Stimulated activated CD4-positive, alpha-beta T cell treated with anti-CD3 and anti-CD28 coated beads, Interleukin-2, amount 100 ng/mL, for 24 hours (primary cell): ENCODE measurements at places on chromosomes 1 and 21.

GRCh38 chr1:93556291-93556690, 108.4 kb downstream of the FNBP1L start:
- no peak for DNase-seq

DNA sequence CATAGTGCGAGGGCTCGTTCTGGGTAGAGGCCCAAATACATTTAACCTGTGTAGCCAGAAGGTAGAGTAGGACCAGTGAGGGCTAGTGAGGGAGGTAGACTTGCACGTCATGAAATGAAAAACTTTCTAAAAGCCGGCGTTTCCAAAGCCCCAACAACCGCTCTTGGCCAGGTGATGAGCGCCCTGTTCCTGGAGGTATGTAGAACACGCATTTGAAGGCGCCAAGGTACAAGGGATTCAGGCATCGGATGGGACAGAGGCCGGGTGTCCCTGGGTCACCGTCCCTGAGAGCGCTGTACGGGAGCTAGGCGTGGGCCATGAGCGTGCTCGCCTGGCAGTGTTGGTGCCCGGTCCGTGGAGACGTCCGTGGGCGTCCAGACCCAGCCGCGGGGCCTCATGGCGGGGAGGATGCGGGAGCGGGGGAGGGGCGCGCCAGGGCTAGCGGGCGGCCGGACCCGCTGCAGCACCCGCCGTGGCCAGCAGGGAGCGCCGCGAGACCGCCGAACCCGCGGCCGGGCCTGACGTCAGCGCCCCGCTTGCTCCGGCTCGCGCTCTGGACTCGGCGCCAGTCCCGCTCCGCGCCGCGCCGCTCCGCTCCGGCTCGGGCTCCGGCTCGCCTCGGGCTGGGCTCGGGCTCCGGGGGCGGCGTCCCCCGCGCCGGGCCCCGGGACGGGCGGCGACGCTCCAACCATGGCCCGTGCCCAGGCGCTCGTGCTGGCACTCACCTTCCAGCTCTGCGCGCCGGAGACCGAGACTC, at the start of gene PTPRU:
TSS of gene PTPRU (plus strand) at position 568 of the 757 bp plus-strand sequence. CDS start at position 691, 123 bp downstream.
- peak; percentile 87 for DNase-seq

GRCh38 chr21:39095681-39096080, 87.6 kb downstream of the PSMG1 start:
- no peak for DNase-seq

DNA sequence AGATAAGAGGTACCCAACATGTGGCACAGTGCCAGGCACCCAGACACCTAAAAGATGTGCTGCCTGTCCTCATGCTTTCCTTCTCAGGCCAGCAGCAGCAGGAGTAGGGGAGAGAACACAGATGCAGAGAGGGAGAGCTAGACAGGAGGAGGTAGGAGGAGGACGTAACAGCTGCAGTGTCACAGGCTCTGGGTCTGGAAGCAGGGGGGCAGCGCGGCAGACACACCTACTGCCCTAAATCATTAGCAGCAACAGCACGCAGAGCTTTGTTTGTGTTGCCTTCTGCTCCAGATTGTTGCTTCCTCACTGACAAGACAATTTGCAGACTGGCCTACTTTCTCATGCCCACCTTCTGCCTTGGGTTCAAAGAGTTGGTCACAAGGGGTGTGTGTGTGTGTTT, 196.7 kb upstream of the DAB1 start:
- no peak for DNase-seq

GRCh38 chr1:234398849-234399381, 25.7 kb downstream of the COA6 start:
- DNase-seq: no peak

GRCh38 chr1:230424391-230425251, 1.5 kb downstream of the PGBD5 start:
- DNase-seq: peak; percentile 3

GRCh38 chr1:42259059-42259738, 75.8 kb downstream of the FOXJ3 start:
- no peak for DNase-seq

DNA sequence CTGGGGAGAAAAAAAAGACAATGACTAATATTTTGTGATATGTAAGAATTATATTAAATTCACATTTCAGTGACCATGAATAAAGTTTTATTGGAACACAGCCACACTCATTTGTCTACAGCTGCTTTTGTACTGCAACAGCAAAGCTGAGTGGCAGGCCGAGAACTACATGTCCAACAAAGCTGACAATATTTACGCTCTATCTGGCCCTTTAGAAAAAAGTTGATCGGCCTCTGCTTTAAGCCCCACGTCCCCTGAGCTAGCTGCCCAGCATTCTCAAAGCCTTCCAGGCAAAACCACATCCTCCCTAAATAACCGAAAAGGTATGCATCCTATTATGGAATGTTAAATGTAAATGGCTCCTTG, 8.6 kb downstream of the SLC2A1 start:
- no peak for DNase-seq

- peak; percentile 10 for DNase-seq
Measured at GRCh38 chr1:64663668-64664067, 81.2 kb upstream of the RAVER2 start.

DNA sequence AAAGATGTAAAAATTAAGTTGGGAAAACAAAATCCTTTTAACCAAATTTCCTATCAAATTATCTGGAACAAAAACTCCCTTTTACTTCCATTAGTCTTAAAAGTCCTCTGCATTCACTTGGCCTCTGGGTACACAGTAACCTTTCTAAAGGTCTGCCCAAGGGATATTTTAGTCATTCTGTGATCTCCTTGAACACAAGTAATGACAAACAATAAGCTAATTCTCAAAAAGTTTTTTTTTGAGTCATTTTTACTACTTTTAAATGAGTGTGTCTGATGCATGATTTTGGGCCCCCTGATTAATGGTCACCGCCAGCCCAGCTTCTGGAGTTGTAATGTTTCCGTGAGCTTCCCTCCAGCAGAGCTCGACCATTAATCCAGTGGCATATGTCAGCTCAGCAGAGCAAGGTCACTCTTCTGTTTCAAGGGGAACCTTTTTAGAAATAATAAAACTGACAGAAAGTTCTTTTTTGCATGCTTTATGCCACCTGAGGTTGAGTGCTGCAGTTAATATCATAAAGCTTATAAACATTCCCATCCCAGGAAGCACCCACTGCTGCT, 14.3 kb downstream of the SAMSN1 start:
- no peak for DNase-seq

GRCh38 chr1:214847071-214847810, 235.3 kb upstream of the KCNK2 start:
- no peak for DNase-seq

DNA sequence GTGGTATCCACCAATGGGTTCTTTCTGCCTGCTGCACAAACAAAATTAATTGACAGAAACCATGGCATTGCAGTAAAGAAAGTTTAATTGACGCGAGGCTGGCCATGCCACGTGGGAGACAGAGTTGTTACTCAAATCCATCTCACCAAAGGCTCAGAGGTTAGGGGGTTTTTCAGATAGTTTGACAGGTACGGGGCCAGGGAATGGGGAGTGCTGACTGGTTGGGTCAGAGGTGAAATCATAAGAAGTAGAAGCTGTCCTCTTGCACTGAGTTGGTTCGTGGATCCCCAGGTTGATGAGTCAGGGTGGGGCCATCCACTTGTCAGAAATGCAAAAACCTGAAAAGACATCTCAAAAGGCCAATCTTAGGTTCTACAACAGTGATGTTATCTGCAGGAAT, 941 bp upstream of the TBCE start:
- DNase-seq: peak; percentile 29

DNA sequence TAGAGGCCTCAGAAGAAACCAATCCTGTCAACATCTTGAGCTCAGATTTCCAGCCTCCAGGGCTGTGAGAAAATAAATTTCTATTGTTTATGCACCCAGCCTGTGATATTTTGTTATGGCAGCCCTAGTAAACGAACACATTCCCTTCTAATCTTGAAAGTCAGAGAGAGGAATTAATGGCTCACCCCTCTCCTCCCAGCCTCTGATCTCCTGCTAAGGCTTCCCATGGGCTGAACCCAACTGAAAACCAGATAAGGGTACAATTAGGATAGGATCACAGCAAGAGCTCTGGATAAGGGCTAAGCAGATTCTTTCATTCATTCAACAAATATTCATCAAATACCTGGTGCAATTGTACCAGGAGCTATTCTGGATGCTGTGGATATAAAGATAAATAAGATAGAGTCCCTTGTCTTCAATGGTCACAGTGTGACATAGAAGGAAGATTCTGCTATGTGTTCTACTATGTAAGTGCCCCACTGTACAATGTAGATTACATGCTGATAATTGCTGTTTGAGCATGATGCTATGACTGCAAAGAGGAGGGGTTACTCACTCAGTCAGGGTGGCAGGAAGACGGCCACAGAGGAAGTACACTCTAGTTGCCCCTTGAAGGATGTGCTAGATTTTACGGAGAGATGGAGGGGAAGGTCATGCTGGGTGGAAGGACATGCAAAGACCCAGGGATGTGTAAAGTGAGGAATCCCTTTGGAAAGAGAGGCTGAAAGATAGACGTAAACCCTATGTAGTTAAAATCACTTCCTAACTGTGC, 203.3 kb upstream of the JUN start:
- DNase-seq: no peak

DNA sequence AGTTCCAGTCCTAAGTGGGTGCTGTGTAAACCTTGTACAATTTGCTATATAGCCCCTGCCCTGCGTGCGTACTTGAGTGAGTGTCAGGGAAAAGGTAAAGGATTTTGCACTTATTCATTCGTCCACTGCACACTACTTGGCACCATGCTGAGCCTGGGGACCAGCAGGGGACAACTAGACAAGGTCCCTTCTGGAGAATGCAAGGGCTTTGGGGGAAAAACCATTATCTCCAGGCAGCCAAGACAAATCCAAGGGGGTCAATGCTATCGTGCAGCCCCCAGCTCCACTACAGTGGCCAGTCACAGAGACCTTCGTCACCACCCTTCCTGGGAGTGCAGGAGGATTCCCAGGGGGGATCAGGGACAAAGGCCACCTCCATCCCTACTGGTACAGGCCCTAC, 39.7 kb downstream of the MATN1 start:
- DNase-seq: no peak

DNA sequence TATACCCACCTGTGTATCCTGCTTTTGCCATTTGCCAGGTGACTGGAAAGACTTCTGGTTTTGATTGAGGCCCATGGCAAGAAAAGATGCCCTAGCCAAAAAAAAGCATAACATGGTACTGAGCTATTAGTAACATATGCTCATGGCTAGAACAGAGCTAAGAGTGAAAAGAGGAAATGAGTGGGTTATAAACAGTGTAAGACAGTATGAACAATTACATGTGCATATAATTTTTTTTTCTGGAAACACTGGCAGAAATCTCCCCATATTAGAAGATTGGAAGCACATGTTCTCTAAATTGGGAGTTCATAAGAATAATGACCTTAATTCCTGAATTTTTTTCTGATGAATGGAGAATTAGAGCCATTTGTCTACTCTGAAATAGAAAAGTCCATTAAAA, 41.2 kb upstream of the PDC start:
- no peak for DNase-seq

GRCh38 chr21:43304621-43305335, 122.2 kb downstream of the SIK1 start:
- no peak for DNase-seq

GRCh38 chr1:165287781-165288180, 68.7 kb downstream of the LMX1A start:
- no peak for DNase-seq

GRCh38 chr1:160987359-160988050, 32.9 kb upstream of the ITLN2 start:
- DNase-seq: no peak

GRCh38 chr1:59243550-59243949, 53.3 kb upstream of the FGGY start:
- no peak for DNase-seq

GRCh38 chr1:157110003-157110402, 10.4 kb upstream of the ETV3L start:
- DNase-seq: no peak

- no peak for DNase-seq
Measured at GRCh38 chr1:87182611-87183010, 146.1 kb upstream of the LMO4 start.

- DNase-seq: no peak
Measured at GRCh38 chr1:110385369-110385768, 5.5 kb downstream of the SLC16A4 start.
